OCI-M1 (cell line): ENCODE measurements at places on chromosomes 7 and 10.

- no peak for DNase-seq
Observed at GRCh38 chr7:107051376-107051775, 6.9 kb downstream of the PRKAR2B start.

DNA sequence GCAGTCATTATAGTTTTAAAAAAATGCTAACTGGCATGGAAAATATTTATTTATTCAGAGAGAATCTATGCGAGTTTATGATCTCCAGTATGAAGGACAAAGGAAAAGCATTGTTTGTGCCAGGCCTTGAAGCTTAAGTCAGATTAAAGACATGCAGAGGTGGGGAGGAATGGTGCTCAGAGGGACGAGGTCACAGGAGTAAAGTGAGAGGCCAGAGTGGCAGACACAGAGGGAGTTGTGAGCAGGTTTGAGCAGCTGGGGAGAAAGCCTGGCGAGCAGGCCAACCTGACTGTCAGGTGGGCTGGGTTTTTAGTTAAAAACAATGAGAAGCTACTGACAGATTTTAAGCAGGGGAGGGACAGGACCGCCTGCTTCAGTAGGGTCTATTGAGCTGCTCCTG, 6.8 kb upstream of the CCNY start:
- no peak for DNase-seq

DNA sequence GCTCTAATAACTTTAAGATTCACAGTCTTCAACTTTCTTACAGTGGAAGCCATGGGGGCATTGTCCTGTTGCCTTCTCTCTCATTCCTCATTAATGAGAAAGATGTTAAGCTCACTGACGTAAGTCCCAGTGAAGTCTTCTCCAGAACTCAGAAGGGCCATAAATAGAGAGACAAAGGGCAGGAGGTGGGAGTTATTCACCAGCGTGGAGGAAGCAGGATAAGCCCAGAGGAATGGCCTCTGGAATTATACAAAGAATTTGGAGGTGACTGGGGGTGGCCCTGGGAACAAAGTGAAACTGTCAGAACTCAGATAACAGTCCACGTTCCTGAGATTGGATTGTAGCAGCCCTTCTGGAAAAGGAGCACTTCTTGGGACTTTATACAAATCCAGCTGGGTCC, 52.4 kb downstream of the SORBS1 start:
- no peak for DNase-seq

- DNase-seq = no peak
Observed at GRCh38 chr7:29924684-29925083, 64.9 kb downstream of the SCRN1 start.

DNA sequence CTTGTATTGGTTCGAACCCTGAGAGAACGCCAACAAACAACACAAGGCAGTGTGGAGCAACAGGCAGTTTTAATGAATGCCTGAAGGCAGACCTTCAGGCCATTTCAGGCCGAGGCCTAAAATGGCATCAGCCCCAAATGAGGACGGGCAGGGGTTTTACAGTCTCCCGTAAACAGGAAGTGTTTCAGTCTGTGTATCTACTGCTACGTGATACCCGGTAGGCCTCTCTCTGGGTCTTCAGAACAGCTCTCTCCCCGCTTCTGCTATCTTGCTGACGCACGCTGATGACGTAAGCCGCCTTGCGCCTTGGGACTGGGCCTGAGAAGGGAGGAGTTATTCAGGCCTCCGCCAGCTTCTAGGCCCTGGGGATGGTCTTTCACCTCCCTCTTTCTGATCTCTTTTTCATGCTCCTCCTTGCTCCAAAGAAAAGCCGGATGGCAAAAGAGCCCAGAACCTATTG, 67.7 kb downstream of the ST8SIA6 start:
- no peak for DNase-seq

GRCh38 chr7:89826557-89826956, 327.7 kb upstream of the STEAP1 start:
- DNase-seq = peak; percentile 32
